Renal pelvis (tissue), 12 donors: ENCODE measurements at places on chromosomes 3 and 15. TPM values are rescaled to one million over a fixed set of nuclear protein-coding genes. Genes with fewer than 3 reads are reported as not detected.
A peak's percentile ranks its signal among the peaks of the same experiment; 100 is the strongest.

DNA sequence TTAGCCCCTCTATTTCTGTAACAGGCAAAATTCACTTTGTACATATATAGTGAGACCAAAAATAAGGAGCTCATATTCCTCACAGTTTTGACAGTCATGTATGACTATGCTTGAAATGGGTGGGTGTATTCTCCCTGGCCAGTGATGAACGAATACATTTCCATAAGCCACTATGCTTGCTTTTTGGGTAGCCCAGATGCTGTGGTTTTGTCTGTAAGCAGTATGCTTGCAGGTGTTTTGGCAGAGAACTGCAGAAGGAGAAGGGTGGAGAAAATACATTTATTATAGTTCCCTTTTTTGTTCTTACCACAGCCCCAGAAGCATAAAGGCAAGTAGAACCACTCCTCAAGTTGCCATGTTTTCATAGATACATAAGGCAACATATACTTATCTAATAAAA, 131.2 kb downstream of the RBMS3 start:
- DNase-seq = no peak

TMEM212 gene
- polyA plus RNA-seq = 0.30 TPM

GRCh38 chr3:115552007-115552406, 71.3 kb upstream of the GAP43 start:
- DNase-seq = no peak

KCTD6 gene
- 37.6 TPM for polyA plus RNA-seq

DNA sequence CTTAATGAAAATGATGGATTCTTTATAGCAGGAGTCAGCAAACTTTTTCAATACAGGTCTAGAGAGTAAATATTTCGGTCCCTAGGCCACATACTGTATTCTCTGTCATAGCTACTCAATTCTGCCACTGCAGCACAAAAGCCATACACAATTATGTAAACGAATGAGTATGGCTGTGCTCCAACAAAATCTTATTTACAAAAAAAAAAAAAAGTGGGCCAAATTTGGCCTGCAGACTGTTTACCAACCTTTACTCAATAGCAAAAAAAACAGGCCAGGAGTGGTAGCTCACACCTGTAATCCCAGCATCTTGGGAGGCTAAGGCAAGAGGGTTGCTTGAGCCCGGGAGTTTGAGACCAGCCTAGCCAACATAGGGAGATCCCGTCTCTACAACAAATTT, 41.1 kb downstream of the TTBK2 start:
- DNase-seq = no peak

SETMAR gene
- 34.3 TPM for polyA plus RNA-seq

DNA sequence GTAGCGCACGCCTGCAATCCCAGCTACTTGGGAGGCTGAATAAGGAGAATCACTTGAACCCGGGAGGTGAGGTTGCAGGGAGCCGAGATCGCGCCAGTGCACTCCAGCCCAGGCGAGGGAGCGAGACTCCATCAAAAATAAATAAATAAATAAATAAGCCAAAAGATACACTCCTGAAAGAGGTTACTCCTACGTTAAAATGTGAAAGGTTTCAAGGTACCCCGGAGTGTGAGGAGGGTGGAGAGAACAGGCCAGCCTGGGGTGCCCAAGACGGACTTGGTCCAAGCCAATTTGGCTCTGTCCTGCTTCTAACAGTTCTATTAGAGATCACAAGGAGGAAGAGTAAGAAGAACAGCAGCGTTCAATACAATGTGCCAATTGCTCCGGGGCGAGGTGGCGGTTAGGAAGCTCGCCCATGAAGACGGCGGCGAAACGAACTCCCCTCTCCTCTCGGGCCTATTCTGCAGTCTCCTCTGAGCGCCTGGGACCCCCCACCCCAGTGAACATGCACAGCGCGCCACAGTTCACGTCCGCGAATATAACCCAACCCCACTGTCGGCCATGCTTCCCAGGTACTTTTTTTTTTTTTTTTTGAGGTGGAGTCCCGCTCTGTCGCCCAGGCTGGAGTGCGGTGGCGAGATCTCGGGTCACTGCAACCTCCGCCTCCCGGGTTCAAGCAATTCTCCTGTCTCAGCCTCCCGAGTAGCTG, 942 bp downstream of the ELP6 start:
- peak; percentile 40 for DNase-seq

- no peak for DNase-seq
Measured at GRCh38 chr3:119542168-119542767, 17.1 kb downstream of the CD80 start.

GOLGA8N gene
- 12.4 TPM for polyA plus RNA-seq

ITGB5 gene
- 99.1 TPM for polyA plus RNA-seq

BSN gene
- 1.6 TPM for polyA plus RNA-seq

SLC28A1 gene
- polyA plus RNA-seq = 7.7 TPM

DNA sequence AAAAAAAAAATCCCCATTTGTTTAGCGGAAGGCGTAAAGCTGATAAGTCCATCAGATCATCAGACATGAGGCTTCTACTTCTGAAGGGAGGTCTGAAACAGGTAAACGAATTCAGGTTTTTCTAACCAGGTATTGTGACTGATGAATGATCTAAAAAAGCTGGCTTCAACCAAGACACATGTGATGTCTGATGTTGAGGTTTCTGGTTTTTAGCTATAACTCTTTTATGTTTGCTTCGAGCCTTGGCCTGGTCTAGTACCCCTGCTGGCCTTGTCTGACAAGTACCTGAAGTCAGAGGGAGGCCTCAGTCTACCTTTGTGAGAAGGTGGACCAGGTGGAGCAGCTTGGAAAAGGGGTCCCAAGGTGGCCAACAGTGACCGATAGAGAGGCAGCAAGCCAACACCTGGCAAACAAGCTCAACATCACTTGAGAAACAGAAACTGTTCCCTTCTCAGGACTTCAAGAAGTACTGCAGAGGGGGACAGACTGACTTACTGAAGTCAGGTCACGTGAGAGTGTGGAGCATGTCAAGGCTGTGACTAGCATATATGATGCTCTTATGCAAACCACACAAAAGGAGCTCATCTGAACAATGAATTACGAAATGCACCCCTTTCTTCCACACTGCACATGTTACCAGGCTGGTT, 33.0 kb upstream of the CA12 start:
- DNase-seq = no peak

GRCh38 chr3:42682301-42683070, 2.9 kb upstream of the KLHL40 start:
- DNase-seq = no peak

- no peak for DNase-seq
Measured at GRCh38 chr15:56963710-56964109, 45.3 kb downstream of the TCF12 start.

CTDSPL gene
- 113 TPM for polyA plus RNA-seq

DNA sequence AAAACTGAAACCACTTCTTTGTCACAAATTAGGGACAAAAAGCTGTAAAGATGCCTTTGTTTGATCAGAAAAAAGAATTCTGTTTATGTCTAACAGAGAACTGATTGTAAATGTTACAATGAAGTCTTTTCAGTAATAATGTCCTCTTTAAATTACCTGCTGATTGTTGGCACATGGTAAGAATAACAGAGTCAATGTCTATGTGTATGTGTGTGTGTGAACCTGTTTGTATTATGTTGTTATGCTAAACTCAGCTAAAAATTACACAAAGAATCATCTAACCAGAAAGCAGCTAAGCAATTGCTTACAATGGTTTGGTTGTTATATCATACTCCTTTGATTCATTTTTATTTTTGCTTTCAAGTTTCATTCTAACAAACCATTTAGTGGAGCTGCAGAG, 159.1 kb upstream of the PDZRN3 start:
- DNase-seq = no peak

- DNase-seq = peak; percentile 35
Measured at GRCh38 chr3:36763850-36764703, at the start of gene DCLK3. TSS of gene DCLK3 (minus strand) at chr3:36764553. CDS start at chr3:36764263, 290 bp downstream.

PLEKHO2 gene
- polyA plus RNA-seq = 18.1 TPM

DNA sequence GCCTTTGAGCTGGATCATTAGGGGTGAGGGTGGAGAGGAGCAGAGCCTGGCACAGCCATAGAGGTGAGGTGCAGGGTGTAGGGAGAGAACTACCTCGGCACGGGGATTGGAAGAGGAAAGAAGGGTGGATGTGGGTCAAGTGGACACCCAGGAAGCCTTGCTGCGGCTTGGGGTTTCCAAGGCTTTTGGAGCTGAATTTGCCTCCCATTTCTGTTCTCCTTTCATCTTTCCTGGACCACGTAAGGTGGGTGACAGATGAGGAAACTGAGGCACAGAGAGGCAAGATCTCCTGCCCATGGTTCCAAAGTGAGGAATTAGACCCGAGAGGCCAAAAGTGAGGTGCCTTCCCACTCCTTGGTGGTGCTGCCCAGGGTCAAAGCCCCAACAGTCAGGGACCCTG, 35.4 kb upstream of the SFMBT1 start:
- no peak for DNase-seq

HRH1 gene
- polyA plus RNA-seq = 2.1 TPM

- DNase-seq = no peak
Measured at GRCh38 chr15:63076714-63077046, 34.1 kb downstream of the TPM1 start.

DNA sequence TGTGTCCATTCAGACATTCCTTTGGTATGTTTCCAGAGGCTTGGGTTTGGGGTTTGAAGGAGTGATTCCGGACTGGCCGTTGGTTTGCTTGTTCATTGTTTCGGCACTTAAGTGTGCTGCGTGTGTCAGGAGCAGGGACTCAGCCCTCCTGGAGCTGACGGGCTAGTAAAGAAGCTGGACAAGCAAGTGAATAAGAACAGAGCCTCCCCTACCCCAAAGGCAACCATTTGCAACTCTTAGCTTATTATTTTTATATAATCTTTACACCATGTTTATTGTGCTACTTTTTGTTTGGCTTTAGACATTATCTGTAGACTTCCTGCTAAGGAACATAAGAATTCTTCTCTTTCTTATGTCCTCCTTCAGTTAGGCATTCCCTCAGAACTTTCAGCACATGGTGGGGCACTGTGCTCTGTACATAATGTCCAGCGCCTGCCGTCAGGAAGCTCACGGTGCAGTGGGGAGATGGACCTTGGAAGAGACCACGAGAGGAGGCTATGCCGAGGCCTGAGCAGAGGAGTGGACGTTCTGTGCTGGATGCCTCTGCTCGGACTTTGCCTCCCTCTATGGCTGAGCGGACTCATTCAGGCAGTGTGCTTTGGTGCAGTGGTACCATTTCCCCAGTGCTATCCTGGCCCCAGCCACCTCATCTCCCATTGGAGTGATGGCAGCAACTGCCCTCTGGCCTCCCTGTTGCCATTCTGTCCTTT, 65.4 kb downstream of the EEFSEC start:
- no peak for DNase-seq

- no peak for DNase-seq
Measured at GRCh38 chr15:64985366-64986033, 4.2 kb downstream of the SPG21 start.

GRCh38 chr3:134372396-134373270, 1.6 kb downstream of the AMOTL2 start:
- no peak for DNase-seq

DNA sequence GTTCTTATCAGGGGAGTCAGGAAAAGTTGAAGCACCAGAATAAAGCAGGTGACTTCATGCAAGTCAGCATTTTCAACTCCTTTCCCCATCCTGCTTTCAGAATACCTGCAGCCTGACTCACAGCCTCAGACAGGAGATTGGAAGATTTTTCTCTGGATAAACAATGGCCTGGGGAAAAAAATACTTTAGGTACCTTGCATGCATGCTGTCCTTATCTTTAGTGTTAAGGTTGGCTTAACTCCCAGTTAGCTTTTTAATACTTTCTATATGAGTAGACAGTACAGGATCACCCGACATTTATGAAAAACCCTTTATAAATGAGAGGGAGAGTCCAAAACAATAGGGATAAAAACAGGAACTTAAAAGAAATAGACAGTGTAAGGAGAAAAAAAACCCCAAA, 53.6 kb downstream of the PAK2 start:
- DNase-seq = peak; percentile 48

CYP11A1 gene
- 1.6 TPM for polyA plus RNA-seq

DNA sequence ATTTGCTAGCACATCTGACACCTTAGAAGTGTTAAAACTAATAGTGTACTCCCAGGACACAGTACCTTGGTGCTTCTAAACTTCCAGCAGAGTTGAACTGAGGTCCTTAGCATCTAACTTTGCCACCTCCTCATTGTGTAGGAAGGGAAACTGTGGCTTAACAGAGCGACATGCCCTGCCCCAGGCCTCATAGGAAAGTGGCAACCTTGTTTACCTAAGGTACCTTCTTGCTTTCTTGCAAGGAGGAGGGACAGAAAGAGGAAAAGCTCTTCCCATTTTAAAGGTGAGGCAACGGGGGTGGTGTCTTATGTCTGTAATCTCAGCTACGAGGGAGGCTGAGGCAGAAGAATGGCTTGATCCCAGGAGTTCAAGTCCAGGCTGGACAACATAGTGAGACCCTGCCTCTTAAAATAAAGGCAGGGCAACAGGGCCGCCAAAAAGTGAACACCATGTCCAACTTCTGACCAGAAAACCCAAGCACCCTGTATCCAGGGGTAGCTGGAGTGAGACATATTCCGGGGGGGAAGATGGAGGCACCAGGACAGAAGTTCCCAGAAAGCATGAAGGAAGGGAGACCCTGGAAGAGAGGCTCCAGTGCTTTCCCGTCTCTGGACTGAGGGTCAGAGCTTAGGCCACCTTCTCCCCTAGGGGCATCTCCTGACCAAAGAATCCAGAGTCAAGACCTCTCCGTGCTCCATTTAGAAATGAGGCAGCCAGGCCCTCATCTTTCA, 540 bp upstream of the KLHL40 start:
- no peak for DNase-seq

TTLL13 gene
- polyA plus RNA-seq = 0.07 TPM

MOBP gene
- 0.13 TPM for polyA plus RNA-seq

PLA2G4B gene
- 7.2 TPM for polyA plus RNA-seq

GRCh38 chr15:51341366-51342226, at the start of gene GLDN:
TSS of gene GLDN (plus strand) at chr15:51341655. CDS start at chr15:51341685, 30 bp downstream.
- DNase-seq = no peak

DNA sequence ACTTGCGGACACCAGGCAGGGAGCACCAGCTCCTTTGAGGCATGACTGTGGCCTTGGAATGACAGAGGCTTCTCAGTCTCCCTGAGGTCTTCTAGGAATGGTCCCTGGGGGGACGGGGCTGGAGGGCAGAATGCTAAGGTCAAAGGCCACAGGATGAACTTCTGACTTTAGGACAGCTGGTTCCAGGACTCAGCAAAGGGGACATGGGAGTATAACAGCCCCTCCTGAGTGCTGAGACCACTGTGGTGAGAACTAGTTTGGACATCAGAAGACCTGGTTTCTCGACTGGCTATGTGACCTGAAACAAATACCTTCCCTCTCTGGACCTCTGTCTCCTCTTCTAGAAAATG, 17.8 kb downstream of the ITGA11 start:
- DNase-seq = no peak

DNA sequence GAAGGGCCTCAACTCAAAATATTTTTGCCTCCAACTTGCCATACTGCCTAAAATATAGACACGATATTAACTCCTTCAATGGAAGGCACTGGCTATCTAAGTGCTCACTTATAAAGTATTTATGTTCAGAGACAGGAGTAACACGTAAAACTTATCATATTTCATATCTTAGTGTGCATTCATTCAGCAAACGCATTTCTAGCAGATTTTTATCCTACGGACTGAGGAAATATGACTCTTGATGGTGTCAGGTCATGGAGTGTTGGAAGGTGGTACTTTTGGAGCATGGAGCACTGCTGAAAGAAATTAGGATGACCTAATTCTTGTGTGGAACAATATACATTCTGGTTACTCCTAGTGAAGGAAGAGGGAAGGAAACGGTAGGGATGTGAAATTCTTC, 43.8 kb upstream of the LEKR1 start:
- no peak for DNase-seq

GOLGA6L9 gene
- polyA plus RNA-seq = 21.7 TPM

ROPN1B gene
- 0.58 TPM for polyA plus RNA-seq

- DNase-seq = no peak
Measured at GRCh38 chr3:184059424-184059823, 6.6 kb downstream of the HTR3C start.
